ENCODE measurements at places on chromosomes 16 and 17.

DNA sequence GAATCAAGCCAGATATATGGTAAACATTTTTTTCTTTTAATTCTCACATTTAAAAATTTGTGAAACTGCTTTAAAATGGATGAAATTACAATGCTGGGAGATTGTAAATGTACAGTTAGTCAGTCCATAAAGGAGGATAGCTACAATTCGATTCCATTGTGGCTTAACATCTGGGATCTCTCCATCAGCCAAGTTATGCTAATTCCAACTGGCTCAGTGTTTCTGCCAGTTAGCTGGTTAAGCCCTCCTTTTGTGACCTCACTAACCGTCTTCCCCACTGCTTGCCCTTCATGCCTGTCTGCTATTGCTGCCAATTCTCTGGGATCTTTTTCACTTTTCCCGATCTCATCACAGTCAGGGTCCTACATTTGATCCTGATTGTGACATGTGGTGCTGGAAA is 1347.6 kb downstream of the CDH11 start:
- no peak for DNase-seq

GRCh38 chr16:2856061-2856670 is 1.8 kb downstream of the PRSS22 start:
- no peak for DNase-seq

DNA sequence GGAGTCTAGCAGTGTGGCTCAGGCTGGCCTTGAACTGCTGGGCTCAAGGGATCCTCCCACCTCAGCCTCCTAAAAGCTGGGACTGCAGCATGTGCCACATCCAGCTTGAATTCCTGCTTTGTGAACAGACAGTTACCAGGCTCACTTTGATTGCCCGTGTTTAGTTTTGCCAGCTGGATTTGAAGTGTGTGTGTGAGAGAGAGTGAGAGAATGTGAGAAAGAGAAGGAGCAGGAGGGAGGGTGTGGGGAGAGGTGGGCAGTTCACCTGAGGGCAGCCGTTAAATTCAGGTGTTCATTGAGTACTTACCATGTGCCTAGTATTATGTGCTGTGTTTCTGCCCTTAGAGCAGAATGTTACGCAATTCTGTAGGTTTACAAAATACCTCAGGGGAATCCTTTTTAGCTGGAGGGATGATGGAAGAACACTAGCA is 4.7 kb downstream of the DUSP14 start:
- DNase-seq: no peak

GRCh38 chr17:75075597-75076336 is 12.0 kb upstream of the SLC16A5 start:
- DNase-seq: no peak

GRCh38 chr16:11431915-11432465 is 86.7 kb downstream of the RMI2 start:
- no peak for DNase-seq

GRCh38 chr16:77677129-77677528 is 45.2 kb upstream of the NUDT7 start:
- DNase-seq: no peak

- no peak for DNase-seq
These were observed 3.4 kb downstream of the SPNS1 start for GRCh38 chr16:28977703-28978662.

- DNase-seq: no peak
These were observed 18.6 kb upstream of the ZNF629 start for GRCh38 chr16:30805370-30806169.

- DNase-seq: peak; percentile 83
These were observed 197.6 kb downstream of the XYLT1 start for GRCh38 chr16:17273142-17273561.

DNA sequence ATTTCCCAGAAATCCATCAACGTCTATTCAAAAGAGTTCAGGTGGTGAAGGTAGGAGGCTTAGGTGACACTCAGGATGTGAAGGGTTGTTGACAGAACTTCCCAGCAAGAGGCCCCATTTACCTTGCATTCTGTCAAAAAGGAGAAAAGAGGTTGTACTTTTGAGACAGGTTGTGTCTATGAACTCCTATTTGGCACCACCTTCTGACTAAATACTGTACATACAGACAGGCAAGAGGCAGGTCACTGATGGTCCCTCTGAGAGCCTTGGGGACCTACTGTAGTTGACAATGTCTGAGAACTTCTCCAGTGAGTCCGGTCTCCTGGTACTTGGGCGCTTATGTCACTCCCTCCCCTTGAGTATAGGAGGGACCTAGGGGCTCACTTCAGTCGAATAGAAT is 479.3 kb upstream of the ZFHX3 start:
- no peak for DNase-seq

- no peak for DNase-seq
These were observed 7.1 kb downstream of the ALKBH5 start for GRCh38 chr17:18190628-18191235.

DNA sequence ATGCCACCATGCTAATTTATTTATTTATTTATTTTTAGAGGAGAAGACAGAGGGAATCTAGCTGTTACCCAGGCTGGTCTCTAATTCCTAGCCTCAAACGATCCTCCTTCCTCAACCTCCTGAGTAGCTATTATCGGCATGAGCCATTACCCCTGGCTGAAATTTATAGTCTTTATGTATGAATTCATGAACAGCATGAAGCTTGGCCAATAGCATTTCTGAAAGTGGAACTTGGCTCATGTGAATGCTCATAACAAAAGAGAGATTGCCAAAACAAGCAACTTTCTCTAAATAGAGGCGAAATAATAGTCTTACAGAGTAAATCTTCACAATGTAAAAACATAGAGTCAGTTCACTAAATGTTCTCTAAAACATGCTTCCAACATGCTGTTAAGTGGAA is 30.1 kb upstream of the SMURF2 start:
- DNase-seq: no peak

DNA sequence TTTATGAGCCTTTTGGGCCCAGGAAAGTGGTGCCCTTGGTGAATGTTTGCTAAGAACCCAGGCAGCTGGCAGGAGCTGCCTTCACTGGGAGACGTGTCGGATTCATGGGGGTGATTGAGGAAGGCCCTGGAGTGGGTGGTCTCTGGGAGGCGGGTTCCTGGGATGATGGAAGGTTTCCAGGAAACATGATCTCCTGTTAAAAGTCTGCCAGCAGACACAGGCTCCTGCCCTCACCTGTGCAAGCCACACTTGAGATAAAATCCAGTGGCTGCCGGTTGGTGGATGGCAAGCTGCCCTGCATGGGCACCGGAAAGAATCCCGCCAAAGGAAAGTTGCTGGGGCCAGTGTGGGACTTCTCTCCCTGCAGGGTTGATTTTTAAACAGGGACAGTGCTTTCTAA is 189.0 kb upstream of the CIBAR2 start:
- DNase-seq: no peak

- no peak for DNase-seq
These were observed 91.3 kb upstream of the SEC14L1 start for GRCh38 chr17:77049440-77049839.

GRCh38 chr17:11618861-11619566 is 20.7 kb downstream of the DNAH9 start:
- no peak for DNase-seq

- no peak for DNase-seq
These were observed 102.2 kb upstream of the HLF start for GRCh38 chr17:55162556-55162946.

DNA sequence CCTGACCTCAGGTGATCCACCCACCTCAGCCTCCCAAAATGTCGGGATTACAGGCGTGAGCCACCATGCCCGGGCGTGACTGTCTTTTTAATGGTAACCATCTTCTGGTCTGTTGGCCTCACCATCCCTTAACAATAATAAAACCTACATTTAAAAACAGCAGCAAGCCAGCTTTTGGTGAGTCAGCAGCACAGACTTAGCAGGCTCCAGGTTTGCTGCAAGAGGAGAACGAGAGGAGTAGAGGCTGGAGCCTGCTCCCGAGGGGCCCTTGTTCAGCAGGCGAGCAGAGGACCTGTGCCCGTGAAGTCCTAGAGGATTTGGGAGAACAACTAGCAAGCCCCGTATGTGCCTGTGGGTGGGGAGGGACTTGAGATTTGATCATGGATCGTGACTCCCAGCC is 35.7 kb downstream of the MYH13 start:
- no peak for DNase-seq

GRCh38 chr16:12317121-12317810 is 340.7 kb downstream of the SNX29 start:
- no peak for DNase-seq

DNA sequence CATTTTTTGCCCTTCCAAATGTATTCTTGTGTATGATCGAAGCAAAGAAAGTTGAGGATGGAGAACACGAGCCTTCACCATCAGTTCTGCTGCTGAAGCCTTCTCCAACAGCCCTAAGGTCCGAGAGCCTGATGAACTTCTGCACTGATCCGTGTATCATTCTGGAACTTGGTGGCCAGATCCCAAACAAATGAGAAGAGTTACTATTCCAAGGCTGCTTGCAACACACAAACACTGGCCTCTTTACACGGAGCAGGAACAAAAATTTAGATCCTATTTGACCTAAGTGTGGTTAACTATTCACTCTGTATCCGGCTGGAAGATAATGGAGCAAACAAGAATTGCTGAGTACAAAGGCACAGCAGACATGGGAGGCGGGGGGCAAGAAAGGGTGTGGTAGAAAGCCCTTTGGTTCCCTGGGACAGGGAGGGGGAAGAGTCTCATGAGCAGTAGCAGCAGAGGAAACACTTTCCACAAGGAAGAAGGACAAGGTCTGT is 282.9 kb downstream of the SOX9 start:
- no peak for DNase-seq

DNA sequence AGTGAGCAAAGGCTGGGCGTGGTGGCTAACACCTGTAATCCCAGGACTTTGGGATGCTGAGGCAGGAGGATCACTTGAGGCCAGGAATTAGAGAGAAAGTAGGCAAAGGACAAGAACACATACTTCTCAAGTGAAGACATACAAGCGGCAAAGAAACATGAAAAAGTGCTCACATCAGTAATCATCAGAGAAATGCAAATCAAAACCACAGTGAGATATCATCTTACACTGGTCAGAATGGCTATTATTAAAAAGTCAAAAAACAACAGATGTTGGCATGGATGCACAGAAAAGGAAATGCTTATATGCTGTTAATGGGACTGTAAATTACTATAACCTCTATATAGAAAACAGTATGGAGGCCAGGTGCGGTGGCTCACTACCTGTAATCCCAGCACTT is 12.2 kb upstream of the SLX4 start:
- DNase-seq: no peak

DNA sequence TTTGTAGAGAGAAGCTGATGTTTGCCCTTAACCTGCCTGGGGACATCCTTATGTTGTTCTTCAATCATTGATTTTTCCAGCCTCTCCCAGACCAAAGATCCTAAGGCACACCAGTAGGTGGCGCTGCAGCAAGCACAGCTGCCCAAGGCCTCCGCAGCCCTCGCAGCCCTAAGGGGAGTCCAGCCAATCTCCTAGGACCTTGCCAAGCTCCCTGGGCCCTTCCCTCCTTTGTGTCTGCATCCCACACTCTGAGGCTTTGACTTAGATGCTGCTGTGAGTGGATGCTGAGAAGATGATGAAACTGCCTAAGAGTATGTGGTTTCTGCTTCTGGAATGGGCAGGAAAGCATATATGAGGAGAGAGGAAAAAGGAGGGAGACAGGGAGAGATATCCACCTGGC is 47.1 kb downstream of the SPACA3 start:
- no peak for DNase-seq

DNA sequence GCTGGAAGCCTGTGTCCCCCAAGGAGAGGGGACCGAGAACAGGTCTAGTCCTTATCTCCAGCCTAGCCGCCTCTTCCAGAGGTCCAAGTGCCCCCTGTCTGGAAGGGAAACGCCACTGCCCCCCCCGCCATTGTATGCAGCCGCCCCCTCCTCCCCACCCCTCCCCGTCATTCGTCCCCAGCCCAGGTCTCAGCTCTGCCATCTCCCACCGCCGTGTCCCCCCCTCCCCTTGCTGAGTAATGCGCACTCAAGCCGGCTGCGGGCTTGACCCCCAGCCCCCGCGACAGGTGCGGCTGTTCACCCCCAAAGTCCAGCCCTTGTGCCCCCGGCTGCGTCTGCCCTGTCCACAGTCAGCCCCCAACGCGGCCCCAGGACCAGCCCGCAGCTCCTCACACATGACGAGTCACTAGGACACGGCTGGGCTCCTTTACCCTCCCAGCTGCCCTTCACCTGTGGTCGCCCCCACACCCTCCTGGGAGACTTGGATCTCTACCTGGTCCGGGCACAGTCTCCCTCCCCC is 622 bp downstream of the GPRC5B start:
- no peak for DNase-seq

GRCh38 chr17:51819341-51820219 is 338.9 kb downstream of the CA10 start:
- no peak for DNase-seq

DNA sequence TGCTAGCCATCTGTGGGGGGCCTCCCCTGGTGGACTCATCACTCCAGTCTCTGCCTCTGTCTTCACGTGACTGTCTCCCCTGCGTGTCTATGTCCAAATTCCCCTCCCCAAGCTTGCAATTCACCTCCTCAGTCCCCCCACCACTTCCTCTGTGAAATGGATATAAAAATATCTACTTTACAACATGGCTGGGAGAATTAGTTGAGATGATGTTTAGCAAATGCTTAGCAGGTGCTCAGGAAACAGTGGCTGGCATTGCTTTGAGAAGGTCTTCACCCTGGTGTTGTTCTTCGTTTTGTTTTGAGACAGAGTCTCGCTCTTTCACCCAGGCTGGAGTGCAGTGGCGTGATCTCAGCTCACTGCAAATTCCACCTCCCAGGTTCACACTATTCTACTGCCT is 8.3 kb upstream of the ZCCHC14 start:
- DNase-seq: no peak

DNA sequence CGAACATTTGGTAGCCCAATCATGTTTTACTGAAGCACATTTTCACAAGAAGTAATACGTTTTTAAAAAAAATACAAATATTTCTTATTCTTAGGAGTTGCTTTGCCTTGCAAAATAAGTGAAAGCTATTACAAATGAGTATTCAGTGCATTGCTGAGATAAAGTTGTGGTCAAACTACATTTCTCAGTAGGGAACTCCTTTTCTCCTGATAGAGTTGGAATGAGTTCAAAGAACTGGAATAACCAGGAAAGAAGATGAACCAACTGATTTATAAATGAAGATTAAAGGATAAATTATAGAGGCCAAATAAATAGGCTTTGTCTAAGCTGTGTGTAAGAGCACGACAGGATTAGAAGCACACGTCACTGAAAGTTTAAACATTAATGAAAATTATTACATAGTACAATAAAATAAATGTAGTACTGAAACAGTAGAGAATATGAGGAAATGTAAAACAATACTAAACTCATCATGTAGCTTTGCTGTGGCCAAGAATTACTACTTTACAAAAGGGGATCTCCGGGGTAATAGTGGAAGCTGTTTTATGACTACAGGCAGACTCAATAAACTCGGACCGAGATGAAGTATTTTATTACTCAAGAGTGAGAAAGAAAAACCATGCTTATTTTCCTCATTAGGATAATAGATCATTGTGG is 73.6 kb downstream of the KCNJ2 start:
- DNase-seq: no peak

All from fibroblast of skin of left biceps (primary cell).